ENCODE measurements at places on chromosomes 11 and 22.
A peak's percentile ranks its signal among the peaks of the same experiment; 100 is the strongest.

DNA sequence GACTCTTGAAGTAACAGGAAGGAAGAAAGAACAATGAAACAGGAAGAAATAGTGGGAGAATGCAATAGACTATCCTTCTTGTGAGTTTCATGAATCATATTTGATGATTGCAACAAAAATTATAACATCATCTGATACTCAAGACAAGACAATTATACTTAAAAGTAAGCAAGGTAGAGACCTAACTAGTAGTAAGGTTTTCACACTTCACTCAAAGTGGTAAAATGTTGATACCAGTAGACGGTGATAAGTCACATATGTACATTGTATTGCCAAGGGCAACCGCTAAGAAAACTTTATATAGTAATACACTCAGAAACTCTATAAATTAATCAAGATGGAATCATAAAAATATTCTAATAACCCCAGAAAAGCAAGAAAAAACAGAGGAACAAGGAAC lies 107.8 kb downstream of the CYP2R1 start:
- DNase-seq, result no peak

DNA sequence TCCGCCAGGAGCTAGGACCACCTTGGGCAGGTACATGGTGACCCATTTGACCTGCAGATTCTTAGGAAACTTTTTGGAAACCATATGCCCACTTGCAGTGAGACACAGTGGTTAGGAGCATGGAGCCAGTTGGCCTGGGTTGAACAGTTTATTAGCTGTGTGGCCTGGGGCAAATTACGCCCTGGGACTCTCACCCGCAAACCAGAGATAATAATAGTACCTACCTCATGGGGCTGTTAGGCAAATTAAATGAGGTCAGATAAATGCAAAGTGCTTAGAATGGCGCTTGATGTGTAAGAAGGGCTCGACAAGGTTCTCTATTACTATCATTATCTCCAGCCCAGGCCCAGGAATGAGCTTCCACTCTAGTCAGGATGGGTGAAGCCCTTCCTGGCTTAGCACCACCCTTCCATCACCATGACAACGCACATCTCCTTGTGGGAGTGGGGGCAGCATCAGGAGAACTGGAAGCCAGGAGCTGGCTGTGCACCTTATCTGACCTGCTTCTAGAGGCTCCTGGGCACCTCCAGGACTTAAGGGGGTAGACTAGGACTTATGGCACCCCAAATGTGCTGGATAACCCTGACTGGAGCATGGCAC lies 5.1 kb downstream of the SYT12 start:
- DNase-seq, result no peak

GRCh38 chr11:64489831-64490441 lies 101.1 kb upstream of the SLC22A12 start:
- DNase-seq, result peak; percentile 73

- DNase-seq, result no peak
These were observed 3.4 kb upstream of the CDC42EP2 start for GRCh38 chr11:65311170-65311678.

DNA sequence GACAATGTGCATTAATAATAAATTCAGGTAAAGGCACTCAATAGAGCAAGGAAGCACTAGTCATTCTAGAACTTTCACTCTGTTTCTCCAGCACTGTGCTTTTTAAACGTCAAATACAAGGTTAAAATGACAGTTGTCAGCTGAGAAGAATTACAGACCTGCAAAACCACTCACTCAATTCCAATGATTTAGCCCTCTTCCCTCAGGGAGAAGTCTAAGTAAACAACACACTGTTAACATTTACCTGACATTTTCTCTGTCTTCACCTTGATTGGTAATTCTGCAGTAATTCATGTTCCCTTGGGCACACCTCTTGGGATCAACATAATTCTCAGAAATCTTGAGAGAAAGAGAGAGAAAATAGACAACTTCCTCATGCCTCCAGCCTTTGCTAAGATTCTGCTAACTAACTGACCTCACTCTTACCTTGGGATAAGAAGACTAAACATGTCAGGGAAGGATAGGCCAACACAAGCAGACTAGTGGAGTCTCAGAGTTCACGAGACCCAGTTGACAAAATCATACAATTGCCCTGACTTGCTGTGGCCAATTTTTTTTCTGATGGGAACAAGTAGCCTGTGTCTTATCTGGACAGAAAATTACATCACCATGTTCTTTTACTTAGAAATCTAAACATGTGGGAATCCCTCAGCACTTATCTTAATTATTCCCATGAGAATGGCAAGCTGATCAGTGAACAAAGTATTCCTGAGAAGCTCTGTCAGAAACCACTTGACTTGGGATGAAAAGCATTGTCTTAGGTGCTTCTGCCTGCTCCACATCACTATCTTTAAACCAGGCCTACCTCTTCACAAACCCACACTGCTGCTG lies 516.8 kb upstream of the FAT3 start:
- no peak for DNase-seq

DNA sequence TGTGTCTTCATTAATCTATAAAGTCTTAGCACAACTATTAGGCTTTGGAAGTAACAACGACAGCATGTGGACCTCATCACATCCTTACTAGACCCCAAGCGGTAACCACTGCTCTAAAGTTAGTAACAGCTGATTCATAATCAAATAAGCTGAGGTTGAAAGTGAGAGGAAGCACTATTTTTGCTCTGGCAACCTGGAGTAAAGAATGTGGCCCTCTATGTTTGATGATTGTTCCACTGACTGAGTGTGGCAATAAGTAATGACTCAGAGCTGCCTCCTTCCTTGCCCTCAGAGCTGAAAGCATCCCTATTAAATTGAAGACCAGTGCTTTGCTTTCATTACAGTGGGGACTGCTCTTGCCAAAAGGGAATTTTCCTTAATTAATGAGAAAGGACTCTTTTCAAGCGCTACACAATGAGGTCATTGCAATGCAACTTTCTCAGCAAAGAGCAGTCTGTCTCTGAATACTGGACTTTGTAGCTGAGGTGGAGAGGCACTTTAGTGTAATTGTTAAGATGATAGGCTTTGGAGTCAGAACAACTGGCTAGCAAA lies 906.1 kb upstream of the RAG2 start:
- DNase-seq, result no peak

GRCh38 chr11:106794058-106794457 lies 224.2 kb downstream of the GUCY1A2 start:
- no peak for DNase-seq

GRCh38 chr11:79931692-79932091 lies 490.9 kb upstream of the TENM4 start:
- DNase-seq, result no peak

- no peak for DNase-seq
These were observed 403.4 kb upstream of the B3GAT1 start for GRCh38 chr11:134815404-134815803.

DNA sequence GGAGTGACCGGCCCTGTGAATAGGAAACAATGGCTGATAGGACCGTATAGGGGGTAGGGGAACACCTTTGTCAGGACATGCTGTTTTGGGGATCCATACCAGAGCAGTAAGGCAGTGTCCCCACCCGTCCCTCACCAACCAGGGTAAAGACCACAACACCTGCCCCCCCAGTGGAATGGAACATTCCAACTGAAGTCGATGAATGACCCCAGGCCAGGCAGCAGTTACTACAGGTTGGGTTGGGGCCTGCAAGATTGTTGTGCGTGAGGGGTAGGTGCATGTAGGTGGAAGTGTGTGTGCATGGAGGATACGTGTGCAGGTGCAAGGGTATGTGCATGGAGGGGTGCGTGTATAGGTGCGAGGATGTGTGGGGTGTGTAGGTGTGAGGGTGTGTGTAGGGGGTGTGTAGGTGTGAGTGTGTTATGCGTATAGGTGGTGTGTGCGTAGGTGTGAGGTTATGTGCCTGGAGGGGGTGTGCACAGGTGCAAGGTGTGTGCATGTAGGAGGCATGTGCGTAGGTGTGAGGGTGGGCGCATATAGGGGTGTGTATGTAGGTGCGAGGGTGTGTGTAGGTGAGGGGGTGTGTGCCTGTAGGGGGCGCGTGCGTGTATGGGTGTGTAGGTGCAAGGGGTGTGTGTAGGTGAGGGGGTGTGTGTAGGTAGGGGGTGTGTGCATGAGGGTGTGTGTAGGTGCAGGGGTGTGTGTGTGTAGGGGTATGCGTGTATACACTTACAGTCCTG lies 32.9 kb downstream of the PISD start:
- no peak for DNase-seq

GRCh38 chr11:86940122-86940777 lies 14.9 kb downstream of the FZD4 start:
- no peak for DNase-seq

- DNase-seq, result no peak
These were observed 34.4 kb downstream of the MPPED1 start for GRCh38 chr22:43446037-43446803.

- peak; percentile 87 for DNase-seq
These were observed 749 bp upstream of the BEST1 start for GRCh38 chr11:61949169-61950034.

GRCh38 chr11:118339281-118339961 lies 3.1 kb downstream of the CD3D start:
- no peak for DNase-seq

- no peak for DNase-seq
These were observed 110.9 kb downstream of the SWAP70 start for GRCh38 chr11:9774591-9775397.

DNA sequence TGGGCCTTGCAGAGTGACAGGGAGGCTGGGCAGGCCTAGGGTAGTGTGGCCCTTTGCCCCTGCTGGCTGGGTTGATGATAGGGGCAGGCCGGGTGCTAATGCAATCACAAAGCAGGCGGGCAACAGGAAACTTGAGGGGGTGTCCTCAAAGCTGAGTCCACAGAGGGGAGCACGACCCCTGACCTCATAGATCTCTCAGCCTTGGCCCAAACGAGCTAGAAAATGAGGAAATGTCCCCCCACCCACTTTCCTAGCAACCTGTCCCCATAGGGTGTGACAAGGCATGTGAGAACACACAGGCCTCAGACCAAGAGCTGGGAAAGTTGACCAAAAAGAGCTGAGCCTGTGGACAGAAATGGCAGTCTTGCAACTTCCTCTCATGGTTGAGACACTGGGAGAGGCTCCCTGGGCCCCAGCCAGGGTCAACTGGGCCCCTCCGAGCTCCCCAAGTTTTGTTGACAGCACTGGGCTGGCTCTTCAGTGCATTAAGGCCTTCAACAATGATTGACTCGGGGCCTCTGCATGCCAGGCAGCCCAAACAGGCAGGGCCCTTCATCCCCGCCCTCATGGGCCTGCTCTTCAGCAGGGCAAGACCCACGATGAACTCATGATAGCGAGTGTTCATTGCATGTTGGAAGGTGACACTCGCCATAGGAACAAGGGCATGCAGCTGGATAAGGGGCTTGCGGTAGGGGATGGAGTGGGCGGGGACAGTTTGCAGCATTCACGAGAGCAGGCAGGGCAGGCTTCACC lies 9.8 kb upstream of the SPI1 start:
- DNase-seq, result no peak

DNA sequence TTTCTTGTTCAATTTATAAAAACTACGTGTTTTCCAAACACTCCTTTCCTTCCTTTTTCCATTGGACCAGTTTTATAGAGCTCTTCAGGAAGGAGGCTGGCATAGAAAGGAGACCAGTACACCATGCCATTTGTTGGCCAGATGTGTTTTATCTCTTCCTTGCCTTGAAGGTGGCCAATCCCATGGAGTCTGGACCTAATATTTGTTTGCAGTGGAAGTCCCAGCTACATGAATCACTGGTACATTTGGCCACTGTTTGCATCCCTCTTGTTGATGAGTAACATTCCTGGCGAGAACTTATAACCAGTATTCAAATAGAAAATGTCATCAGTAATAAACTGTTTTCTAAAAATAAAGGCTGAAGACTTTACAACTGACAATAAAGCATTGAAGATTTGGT lies 110.2 kb downstream of the ANO3 start:
- no peak for DNase-seq
